ENCODE measurements at places on chromosomes 12 and 14.

DNA sequence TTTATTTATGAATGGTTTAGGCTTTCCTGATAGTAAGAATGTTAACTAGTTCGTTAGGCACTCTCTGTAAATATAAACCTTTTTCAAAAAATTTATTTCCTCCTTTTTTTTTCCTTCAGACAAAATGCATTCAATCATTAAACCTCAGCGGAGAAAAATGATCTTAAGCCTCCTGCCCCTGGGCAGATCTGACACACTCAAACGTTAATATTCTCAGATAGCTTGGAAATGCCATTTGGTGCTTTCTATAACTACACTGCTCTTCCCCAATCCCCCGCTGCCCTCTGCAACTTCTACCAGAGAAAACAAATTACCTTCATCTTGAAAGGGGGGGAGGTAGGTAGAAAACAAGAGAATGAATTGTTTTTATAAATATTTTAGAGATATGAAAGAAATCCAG is 521.2 kb downstream of the MED13L start:
- H3K4me3 ChIP-seq: no peak overlapping the region
- no peak for DNase-seq
- H3K27me3 ChIP-seq: peaks cover 6% of the 10 kb centered on the region
- H3K4me1 ChIP-seq: no peaks in the 10 kb centered on the region
- H3K36me3 ChIP-seq: no peaks in the 10 kb centered on the region

- no peak for DNase-seq
- no peaks in the 10 kb centered on the region for H3K27me3 ChIP-seq
- H3K36me3 ChIP-seq: no peaks in the 10 kb centered on the region
- H3K4me1 ChIP-seq: peaks cover 56% of the 10 kb centered on the region
Observed at GRCh38 chr12:93413064-93413463, 28.7 kb downstream of the UBE2N start.

DNA sequence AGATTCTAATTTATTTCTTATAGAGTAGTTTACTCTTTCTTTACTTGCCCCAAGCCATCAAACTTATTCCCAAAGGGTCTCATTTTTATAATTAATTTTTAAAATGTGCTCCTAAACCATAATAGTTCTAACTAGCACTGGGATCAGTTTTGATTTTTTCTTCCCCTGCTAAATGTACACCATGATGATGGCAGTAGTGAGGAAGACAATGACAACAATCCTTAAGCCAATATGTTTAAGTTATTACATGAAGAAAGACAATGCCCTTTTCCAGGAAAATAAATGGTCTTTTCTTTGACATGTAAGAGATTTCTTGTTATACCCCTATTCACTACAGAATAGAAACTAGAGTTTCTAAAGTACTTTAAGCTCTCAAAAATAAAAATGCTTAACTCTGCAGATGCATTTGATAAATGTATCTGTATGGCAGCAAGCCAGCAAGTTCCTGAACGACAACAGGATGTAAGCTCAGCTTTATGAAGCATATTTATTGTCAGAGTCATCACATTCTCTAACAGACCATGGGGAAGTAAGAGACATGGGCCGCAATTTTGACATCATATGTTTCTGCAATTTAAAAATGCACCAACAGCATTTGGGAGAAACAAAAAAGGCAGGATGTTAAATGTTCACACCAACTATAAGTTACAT is 36.0 kb upstream of the SNX6 start:
- no peak for DNase-seq
- no peaks in the 10 kb centered on the region for H3K27me3 ChIP-seq
- peak overlapping the region; percentile 50 for H3K27ac ChIP-seq
- H3K36me3 ChIP-seq: no peaks in the 10 kb centered on the region
- no peaks in the 10 kb centered on the region for H3K4me1 ChIP-seq
- H3K4me3 ChIP-seq: no peak overlapping the region

GRCh38 chr12:9243999-9244649 is 35.9 kb upstream of the PZP start:
- H3K27ac ChIP-seq: no peak overlapping the region

DNA sequence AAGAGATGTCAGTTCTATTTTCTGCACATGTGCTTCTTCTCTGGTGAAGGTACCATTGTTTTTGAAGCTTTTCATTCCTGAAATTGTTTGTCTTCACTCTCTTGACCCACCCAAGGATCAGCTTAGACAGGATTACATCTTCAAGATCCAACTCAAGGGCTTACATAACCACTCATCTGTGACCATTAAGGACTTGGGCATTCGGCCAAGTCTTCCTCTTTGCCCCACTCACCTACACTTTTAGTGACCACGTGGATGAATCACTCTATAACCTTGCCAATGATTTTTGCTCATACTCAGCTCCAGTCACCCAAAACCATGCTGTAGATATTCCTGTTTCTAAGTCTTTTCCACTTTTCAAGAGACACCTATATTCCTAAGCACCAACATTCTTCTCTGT is 36.5 kb upstream of the SSTR1 start:
- no peaks in the 10 kb centered on the region for H3K4me1 ChIP-seq
- DNase-seq: no peak
- H3K27ac ChIP-seq: no peak overlapping the region
- no peaks in the 10 kb centered on the region for H3K36me3 ChIP-seq
- H3K27me3 ChIP-seq: no peaks in the 10 kb centered on the region
- H3K4me3 ChIP-seq: no peak overlapping the region

- no peak overlapping the region for H3K4me3 ChIP-seq
- DNase-seq: no peak
- H3K27ac ChIP-seq: no peak overlapping the region
- no peaks in the 10 kb centered on the region for H3K36me3 ChIP-seq
Observed at GRCh38 chr12:110661337-110661972, 27.5 kb downstream of the HVCN1 start.

DNA sequence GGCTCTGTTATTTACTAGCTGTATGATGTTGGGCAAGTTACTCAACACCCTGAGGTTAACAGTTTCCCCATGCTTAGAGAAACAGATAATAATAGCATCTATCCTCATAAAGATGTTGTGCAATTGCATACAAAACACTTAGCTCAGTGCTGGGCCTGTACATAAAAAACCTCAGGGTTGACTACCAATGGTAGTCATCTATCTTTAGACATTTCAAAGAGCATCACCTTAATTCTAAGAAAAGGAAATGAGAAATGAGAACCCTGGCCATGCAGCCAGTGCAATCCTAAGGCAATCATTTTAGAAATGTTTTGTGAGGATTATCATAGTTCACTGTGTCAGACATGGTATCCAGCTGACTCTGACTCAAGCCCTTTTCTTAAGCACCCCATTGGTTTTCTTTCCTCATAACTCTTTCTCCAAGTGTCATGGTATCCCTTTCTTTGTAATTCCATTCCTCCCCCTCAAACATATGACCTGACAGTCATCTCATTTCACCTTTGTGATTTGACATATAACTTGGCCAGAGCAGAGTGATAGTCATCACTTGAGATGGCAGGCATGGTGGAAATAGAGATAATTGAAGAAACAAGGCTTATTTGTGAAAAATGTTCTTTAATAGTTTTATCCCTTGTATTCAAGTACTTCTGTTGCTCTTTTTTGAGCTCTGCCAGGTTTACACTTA is 29.5 kb upstream of the OSBPL8 start:
- H3K4me3 ChIP-seq: no peak overlapping the region
- no peaks in the 10 kb centered on the region for H3K27me3 ChIP-seq

DNA sequence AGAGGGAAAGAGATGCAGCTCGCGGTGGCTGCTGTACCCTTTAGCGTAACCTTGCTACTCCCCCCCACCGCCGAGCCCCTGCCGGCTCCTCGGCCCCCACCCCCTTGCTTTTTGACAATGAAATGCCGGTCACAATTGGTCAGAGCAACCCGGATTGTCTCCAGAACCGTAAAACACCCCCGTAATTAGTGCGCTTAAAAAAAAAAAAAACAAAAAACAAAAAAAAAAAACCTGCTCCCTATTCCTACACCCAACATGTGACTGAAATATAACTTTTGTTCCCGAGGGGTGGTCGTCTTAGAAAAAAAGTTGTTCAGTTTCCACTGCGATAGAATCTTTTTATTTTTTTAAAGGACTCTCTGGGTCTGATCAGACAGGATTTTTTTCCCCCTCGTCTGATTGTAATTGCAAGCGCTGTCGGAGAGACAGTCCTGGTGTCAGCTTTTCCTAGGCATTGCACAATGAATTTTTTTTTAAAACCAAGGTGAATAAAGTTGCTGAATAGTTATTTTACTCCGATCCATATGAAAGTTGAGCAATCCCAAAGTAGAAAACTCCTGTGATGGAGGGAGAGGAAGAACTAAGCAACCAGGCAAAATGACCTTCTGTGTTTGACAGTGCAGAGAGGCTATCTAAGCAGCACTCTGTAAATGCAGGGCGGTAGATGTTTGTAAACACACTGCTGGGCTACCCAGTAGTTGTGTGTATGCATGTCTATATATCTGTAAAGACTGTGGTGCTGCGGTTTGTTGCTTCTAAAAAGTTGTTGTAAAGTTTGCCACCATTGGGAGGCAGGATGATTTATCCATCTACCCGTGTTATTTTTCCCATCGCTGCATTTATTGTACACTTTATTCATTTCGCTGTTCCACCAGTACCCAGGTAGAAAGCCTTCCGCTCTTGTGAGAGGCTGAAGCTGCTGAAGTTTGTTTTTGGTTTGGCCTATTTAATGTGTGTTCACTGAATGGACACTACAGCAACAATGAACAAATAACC is 1.1 kb downstream of the ETV6 start:
- H3K4me3 ChIP-seq: peak overlapping the region; percentile 86
- no peak for DNase-seq
- H3K4me1 ChIP-seq: peaks cover 46% of the 10 kb centered on the region
- no peaks in the 10 kb centered on the region for H3K36me3 ChIP-seq

- no peak overlapping the region for H3K4me3 ChIP-seq
- no peak overlapping the region for H3K27ac ChIP-seq
- H3K36me3 ChIP-seq: no peaks in the 10 kb centered on the region
- no peaks in the 10 kb centered on the region for H3K27me3 ChIP-seq
Observed at GRCh38 chr12:17060260-17060659, 454.3 kb upstream of the LMO3 start.

DNA sequence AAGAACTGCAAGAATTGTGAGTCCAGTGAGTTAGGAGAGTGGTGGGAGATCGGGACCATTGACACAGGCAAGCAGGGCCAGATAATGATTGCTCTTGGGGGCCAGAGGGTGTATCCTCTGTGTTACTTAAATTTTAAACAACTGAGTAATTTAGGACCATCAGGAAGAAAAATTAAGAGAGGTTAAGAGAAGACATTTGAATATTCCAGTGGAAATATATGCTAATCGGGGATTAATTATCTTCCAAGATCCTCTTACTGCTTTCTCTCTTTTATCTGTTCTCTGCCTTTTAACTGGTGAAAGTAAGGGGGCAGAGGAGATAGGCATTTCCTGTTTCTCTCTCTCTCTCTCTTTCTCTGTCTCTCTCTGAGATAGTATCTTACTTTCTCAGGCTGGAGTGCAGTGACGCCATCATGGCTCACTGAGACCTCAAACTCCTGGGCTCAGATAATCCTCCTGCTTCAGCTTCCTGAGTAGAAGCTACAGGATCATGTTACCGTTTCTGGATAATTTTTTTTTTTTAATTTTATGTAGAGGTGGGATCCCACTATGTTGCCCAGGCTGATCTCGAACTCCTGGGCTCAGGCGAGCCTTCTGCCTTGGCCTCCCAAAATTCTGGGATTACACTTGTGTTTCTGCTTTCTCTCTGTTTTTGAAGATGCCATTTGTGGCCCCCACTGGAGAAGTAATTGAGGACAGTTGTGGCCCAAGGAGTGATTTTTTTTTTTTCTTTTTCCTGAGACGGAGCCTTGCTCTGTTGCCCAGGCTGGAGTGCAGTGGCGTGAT is 85.1 kb downstream of the DIP2B start:
- no peak for DNase-seq
- no peak overlapping the region for H3K27ac ChIP-seq
- no peak overlapping the region for H3K4me3 ChIP-seq
- no peaks in the 10 kb centered on the region for H3K4me1 ChIP-seq

GRCh38 chr12:21453312-21453852 is 15.9 kb downstream of the PYROXD1 start:
- DNase-seq: no peak
- H3K36me3 ChIP-seq: peaks cover 81% of the 10 kb centered on the region
- no peak overlapping the region for H3K4me3 ChIP-seq
- no peak overlapping the region for H3K27ac ChIP-seq
- H3K27me3 ChIP-seq: no peaks in the 10 kb centered on the region

DNA sequence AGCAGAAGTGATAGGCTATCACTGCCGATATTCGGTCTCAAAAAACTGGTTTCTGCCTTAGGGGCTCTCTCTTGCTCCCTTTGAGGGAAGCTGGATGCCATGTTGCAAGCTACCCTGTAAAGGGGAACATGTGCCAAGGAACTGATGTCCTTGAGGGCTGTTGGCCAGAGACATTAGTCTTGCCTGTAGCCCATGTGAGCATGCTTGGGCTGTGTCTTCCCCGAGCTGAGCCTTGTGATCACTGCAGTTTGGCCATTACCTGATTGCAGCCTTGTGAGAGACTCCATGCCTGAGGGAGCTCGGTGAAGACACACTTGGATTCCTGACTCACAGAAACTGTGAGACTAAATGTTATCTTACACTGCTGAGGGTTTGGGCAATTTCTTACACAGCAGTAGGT is 18.8 kb downstream of the RTRAF start:
- H3K27me3 ChIP-seq: no peaks in the 10 kb centered on the region
- H3K4me3 ChIP-seq: no peak overlapping the region
- peaks cover 4% of the 10 kb centered on the region for H3K36me3 ChIP-seq
- H3K27ac ChIP-seq: no peak overlapping the region

- no peaks in the 10 kb centered on the region for H3K36me3 ChIP-seq
- H3K27ac ChIP-seq: no peak overlapping the region
- no peaks in the 10 kb centered on the region for H3K27me3 ChIP-seq
- no peak overlapping the region for H3K4me3 ChIP-seq
- DNase-seq: no peak
Observed at GRCh38 chr12:46230983-46231382, 37.9 kb downstream of the SLC38A1 start.

All from tibial nerve (tissue), 4 donors.